ENCODE measurements at places on chromosomes 2 and 18. TPM values are rescaled to one million over a fixed set of nuclear protein-coding genes. Genes with fewer than 3 reads are reported as not detected.

Gene DLGAP1
- 0.99 TPM for total RNA-seq

Gene PRPF40A
- 152 TPM for total RNA-seq

Gene CHRNA1
- total RNA-seq: 371 TPM

Gene LINC00305
- not detected for total RNA-seq

Gene SNORC
- total RNA-seq: 0.33 TPM

Gene POTEJ
- not detected for total RNA-seq

Gene SNED1
- 22.3 TPM for total RNA-seq

Gene DOK6
- 0.47 TPM for total RNA-seq

Gene RFTN2
- not detected for total RNA-seq

Gene ADAM23
- total RNA-seq: 25.0 TPM

Gene ABCG8
- total RNA-seq: 0.04 TPM

Gene UGT1A10
- total RNA-seq: not detected

Gene KRTCAP3
- 1.2 TPM for total RNA-seq

Gene NOSTRIN
- 0.40 TPM for total RNA-seq

Gene MRPS9
- 54.5 TPM for total RNA-seq

Gene GLI2
- total RNA-seq: 18.4 TPM

Gene COX7A2L
- 306 TPM for total RNA-seq

Gene SMYD1
- 2.4 TPM for total RNA-seq

Gene MAP4K3
- 66.7 TPM for total RNA-seq

Gene SLC9A4
- total RNA-seq: 0.04 TPM
